ENCODE measurements at places on chromosomes 2 and 18.

- no peak for DNase-seq
Measured at GRCh38 chr2:48043131-48043700, 136.9 kb upstream of the FBXO11 start.

DNA sequence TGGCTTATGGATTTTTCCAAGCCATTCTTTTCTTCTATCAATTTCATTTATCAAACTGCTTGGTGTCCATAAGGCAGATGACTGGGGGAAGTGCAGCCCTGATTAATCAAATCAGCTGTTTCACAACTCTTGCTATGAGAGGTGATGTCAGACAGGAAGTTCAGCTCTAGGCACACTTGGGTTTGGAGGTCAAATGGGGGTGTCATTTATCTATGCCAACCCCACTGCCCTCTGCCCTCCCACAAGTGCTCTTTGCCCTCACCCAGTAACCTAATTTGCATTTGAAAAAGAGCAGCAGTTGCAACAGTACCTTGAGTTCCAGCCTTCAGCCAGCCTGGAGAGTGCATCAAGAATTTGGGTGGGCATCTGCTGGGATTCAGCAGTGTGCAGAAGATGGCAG, 431.3 kb upstream of the SPRED2 start:
- no peak for DNase-seq

DNA sequence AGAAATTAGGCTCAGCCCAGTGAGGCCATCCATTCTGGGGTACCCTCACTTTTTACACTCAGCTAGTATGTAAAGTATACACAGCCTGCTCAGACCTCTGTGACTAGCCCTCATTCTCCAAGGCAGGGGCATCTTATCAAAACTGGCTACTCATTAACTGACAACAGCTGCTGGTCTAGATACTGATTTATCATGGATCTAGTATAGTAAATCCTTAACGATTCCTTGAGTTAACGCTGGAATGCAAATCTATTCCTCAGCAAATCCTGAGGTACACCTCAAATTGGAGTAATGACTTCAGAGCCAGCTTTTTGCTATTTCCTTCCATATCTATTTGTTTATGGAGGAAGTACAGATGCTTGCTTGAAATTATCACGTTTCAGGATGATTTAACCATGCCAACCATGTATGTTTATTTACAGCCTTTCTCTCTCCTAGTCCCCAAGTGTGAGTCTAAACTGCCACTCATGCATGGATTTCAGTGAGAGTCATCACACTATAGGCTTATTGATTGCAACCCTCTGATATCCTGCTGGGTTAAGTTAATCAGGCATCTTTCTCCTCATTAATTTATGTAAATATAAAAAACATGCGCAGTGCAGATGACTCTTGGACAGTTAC, 70.2 kb upstream of the DOK6 start:
- DNase-seq, result no peak

- DNase-seq, result no peak
Measured at GRCh38 chr18:51614033-51614432, 416.6 kb upstream of the MEX3C start.
